ENCODE measurements at places on chromosomes 2 and 18.

DNA sequence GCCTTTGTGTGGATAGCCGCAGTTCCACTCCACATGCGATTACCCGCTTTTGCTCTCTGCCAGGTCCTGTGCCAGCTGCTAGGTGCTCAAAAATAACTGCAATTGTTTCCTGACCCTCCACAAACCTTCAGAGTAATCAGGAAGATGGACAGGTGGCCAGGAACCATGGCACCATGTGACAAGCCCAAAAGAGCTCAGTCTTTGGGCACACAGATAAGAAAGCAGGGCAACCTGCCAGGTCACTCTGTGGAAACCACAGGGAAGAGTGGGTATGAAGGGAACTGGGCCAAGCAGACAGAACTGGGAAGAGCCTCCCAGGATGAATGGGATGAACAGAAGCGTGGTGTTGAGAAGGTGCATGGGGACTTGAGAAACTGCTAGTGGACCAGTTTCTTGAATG is 79.4 kb upstream of the AGAP1 start:
- no peaks in the 10 kb centered on the region for H3K4me1 ChIP-seq
- no peak overlapping the region for H3K4me3 ChIP-seq
- no peaks in the 10 kb centered on the region for H3K27me3 ChIP-seq
- no peak for DNase-seq

DNA sequence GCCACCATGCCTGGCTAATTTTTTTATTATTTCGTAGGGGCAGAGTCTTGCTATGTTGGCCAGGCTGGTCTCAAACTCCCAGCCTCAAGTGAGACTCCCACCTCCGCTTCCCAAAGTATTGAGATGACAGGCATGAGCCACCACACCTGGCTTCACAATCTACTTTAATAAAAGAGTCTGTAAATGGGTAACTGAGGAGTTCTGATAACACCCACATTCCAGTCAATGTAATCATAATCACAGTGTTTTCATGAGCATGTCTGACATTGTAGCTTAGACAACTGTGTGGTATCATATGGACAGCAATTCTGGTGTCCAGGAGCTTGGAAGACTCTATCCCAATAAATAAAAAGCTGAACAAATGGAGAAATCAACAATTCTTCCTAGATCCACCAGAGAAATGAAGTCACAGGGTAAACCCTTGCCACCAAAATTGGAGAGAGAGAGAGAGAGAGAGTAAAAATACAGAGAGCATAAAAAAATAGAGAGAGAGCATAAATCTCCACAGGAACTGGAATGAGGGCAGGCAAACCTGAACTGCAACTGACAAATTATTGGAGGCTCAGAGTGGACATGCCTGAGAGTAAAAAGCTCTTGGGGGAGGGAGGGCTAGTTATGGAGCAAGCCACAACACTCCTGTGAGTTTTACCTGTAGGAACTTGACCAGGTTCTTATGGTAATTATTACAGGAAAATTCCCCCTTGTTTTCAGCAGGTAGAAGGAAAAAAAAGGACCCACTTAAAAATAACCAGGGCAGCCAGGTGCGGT is 12.4 kb upstream of the NBEAL1 start:
- H3K36me3 ChIP-seq, result no peaks in the 10 kb centered on the region
- H3K27ac ChIP-seq, result no peak overlapping the region
- H3K27me3 ChIP-seq, result peaks cover 10% of the 10 kb centered on the region
- DNase-seq, result no peak
- no peak overlapping the region for H3K4me3 ChIP-seq

GRCh38 chr2:231241755-231242507 is 43.5 kb downstream of the ARMC9 start:
- no peaks in the 10 kb centered on the region for H3K36me3 ChIP-seq
- H3K4me1 ChIP-seq, result no peaks in the 10 kb centered on the region
- H3K27ac ChIP-seq, result no peak overlapping the region
- no peaks in the 10 kb centered on the region for H3K27me3 ChIP-seq
- DNase-seq, result no peak
- no peak overlapping the region for H3K4me3 ChIP-seq

GRCh38 chr2:75277111-75277510 is 77.8 kb upstream of the TACR1 start:
- H3K4me3 ChIP-seq, result no peak overlapping the region
- no peaks in the 10 kb centered on the region for H3K36me3 ChIP-seq
- no peak overlapping the region for H3K27ac ChIP-seq
- H3K4me1 ChIP-seq, result no peaks in the 10 kb centered on the region

GRCh38 chr18:45856531-45856930 is 31.1 kb downstream of the SIGLEC15 start:
- H3K36me3 ChIP-seq, result peaks cover 72% of the 10 kb centered on the region
- no peak overlapping the region for H3K4me3 ChIP-seq
- DNase-seq, result no peak
- H3K27me3 ChIP-seq, result no peaks in the 10 kb centered on the region

DNA sequence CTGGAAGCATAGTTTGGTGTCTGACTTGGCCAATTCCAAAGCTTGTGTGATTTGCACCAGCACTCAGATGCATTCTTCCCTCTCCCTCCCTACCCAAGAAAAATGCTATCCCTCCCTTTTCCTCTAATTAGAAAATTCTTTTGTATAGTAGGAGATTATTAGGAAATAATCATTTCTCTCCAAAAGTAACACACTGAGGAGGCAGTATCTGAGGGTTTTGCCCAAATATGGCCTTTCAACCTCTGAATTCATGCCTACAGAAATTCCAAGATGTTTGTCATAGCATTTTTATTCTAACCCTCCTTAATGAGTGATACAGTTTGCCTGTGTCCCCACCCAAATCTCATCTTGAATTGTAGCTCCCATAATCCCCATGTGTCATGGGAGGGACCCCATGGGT is 5.0 kb upstream of the TMEM18 start:
- H3K27me3 ChIP-seq, result no peaks in the 10 kb centered on the region
- peaks cover 8% of the 10 kb centered on the region for H3K4me1 ChIP-seq

- no peak overlapping the region for H3K27ac ChIP-seq
- DNase-seq, result no peak
- H3K4me3 ChIP-seq, result no peak overlapping the region
- H3K27me3 ChIP-seq, result no peaks in the 10 kb centered on the region
These were observed 77.2 kb downstream of the ARL4C start for GRCh38 chr2:234419726-234420125.

Measured in activated CD4-positive, alpha-beta T cell treated with anti-CD3 and anti-CD28 coated beads, Interleukin-2, amount 10 ng/mL, durations not matched to agents 24 days and 14 days (primary cell).